ENCODE measurements at places on chromosomes 7 and 10.

DNA sequence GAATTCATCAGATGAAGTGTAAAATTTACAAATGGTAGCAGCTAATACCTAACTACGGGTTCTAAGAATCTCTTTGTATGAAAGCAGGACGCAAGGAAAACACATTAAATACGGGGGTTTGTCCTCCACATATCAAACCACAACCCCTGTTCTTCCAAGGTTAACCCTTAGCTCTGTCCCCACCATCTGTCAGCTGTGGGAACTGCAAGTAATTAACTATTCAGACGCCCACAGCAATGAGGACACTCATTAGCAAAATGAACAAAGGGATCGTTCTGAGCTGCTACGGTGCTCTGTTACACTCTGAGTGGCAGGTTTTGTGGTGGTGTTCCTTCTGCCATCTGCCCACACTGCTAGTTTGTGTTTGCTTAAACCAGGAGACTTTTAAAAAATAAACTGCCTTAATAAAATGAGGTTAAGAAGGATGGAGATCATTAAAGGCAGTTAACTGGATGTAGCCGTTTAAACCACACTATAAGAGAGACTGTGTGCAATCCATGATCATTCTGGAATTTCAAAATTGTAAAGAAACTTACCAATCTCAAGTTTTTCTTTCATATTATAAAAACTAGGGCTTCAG is 51.4 kb downstream of the C10orf67 start:
- peak; percentile 62 for DNase-seq

- no peak for DNase-seq
Measured at GRCh38 chr10:63920926-63921325, 399.7 kb downstream of the REEP3 start.

- DNase-seq = no peak
Measured at GRCh38 chr7:150389532-150389816, 10.3 kb downstream of the ZNF775 start.

GRCh38 chr10:133475425-133475734 is 21.6 kb downstream of the SCART1 start:
- no peak for DNase-seq

GRCh38 chr10:17904564-17904963 is 47.2 kb upstream of the SLC39A12 start:
- no peak for DNase-seq

DNA sequence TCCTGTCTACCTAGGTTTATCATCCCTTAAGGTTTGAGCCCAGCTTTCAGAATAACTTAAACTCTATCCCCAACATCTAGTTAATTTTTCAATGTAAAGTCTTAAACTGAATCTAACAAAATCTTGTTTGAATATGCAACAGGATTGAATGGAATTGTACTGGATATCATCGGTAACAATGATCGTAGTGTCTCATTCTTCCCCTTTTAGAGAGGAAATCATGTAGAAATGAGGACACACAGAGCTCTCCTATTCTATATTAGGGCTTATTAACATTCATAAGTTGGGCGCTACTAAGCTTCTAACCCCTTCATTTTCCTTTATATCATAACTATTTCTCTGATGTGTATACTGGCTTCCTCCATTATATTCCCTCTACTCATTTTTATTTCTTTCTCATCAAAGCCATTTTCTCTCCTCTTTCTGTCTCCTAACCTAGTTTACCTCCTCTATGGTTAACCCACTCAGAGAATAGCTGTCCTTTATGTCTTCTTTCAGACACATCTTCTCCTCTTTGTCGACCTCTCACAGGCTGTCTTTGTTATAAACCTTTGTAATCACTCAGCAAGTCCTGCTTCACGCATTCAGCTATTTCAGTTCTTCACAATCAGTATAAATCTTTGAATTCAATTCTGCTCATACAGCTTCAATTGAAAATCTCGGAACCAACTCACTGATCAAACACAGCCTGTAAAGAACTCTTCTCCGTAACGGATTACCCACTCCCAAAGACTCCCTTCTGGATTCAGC is 1019.0 kb upstream of the C7orf33 start:
- DNase-seq = no peak

DNA sequence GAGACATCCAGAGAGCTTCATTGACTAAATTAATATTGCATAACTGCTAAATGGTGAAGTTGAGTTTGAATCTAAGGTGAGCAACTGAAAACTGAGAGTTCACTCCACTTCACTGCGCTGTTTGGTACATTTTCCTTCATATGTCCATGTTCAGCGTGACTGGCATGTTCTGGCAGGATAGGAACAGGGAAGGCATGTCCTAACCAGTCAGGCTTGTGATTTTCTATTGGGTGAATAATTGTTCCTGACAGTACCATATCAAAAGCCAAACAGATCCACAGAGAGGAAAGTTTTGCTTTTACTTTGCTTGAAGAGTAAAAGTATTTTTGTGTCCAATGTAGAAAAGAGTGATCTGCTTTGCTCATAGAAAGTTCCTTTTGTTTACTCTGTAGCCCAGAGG is 53.2 kb downstream of the WDFY4 start:
- no peak for DNase-seq

DNA sequence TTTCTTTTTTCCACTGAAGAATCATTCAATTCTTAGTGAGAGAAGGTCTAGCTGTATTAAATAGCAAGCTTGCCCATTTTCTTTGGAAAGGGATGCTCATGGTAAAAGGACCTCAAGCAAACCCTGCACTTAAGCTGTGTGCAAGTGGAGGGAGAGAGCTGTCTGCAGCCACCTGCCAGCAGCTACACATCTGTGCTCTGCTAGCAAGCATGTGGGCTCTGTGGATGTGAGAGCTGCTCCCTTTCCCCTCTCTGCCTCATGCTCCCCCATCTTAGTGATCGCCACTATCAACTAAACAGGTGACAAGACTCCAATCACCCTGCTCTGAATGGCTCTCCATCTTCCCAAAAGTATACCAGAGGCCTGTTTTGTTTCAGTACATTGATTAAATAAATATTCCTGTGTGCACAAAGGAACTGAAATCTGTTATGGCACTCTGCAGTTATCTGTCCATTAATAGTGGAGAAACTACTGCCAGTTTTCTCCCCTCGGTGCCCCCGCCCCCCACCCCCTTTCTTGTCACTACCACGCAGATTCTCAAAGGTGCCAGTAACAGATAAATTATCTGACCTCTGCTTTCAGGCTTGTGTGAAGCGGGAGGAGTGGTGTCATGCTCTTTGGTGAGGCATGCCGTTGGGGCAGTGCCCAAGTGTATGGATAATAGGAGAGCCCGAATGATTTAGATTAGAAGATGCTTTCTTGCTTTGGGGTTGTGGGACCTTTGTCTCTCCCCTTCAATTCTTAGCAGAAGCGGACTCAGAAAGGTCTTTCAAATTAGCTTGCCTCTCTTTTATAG is 26.4 kb downstream of the AUTS2 start:
- DNase-seq = peak; percentile 11

DNA sequence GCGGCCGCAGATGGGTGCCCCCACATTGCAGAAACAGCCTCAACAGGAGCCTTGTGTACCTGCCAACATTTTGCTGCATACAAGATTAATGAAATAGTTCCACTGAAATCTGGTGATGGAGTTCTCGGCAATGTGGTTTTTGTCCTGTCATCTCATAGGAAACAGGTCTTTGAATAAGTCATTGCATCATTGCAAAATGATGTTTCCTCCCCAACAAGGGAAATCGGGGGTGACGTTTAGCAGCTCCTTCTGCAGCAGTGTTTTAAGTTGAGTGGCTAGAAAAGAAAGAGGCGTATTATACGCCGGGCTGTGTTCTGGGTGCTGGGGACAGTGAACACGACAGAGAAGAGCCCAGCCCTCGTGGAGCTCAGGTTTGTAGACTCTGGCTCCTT is 177.0 kb downstream of the PRKAG2 start:
- no peak for DNase-seq
